LoVo (cell line): ENCODE measurements at places on chromosomes 5 and 9.

- DNase-seq, result peak; percentile 72
Measured at GRCh38 chr5:157761690-157762621, 18.4 kb downstream of the LSM11 start.

GRCh38 chr9:123488722-123489321 is 132.8 kb downstream of the CRB2 start:
- DNase-seq, result no peak

GRCh38 chr5:91190314-91190690 is 192.8 kb downstream of the ARRDC3 start:
- no peak for DNase-seq

DNA sequence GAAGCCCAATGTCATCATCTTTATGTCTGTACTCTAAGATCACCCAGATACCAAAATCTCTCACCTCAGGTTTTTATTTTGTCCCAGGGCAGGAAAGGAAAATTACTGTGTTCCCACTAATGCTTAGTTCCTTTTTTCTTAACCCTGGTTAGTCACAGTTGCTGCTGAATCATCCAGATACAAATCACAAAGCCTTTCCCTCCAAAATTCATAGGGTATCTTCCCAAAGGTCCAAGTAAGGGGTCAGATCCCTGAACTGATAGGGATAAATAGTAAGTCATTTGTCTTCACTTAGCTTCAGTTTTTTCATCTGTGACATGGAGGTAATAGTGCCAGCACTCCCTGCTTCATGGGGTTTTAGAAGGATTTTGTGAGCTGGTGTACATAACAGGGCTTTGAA is 2.2 kb downstream of the PLCXD3 start:
- no peak for DNase-seq

DNA sequence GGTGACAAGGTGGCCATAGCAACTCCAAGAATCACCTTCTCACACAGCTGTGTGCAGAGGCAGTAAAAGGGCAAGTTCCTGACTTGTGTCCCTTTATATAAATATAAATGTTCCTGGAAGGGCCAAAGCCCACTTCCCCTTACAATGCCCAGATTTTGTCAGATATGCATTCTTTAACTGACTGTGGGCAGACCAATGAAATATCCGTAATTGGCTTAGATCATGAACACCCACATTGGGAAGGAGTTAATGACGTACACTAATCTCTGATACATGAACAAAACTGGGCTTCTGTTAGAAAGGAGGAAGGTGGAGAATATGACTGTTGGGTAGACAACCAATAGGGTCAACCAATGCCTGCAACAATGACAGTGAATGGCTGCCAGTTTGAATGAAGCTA is 397.2 kb upstream of the CLINT1 start:
- DNase-seq, result no peak

- DNase-seq, result no peak
Measured at GRCh38 chr9:137052998-137053943, 590 bp downstream of the ENTPD2 start.

- peak; percentile 12 for DNase-seq
Measured at GRCh38 chr9:82532504-82533180, 530.3 kb downstream of the RASEF start.

- no peak for DNase-seq
Measured at GRCh38 chr9:36603006-36603405, 30.3 kb downstream of the MELK start.

DNA sequence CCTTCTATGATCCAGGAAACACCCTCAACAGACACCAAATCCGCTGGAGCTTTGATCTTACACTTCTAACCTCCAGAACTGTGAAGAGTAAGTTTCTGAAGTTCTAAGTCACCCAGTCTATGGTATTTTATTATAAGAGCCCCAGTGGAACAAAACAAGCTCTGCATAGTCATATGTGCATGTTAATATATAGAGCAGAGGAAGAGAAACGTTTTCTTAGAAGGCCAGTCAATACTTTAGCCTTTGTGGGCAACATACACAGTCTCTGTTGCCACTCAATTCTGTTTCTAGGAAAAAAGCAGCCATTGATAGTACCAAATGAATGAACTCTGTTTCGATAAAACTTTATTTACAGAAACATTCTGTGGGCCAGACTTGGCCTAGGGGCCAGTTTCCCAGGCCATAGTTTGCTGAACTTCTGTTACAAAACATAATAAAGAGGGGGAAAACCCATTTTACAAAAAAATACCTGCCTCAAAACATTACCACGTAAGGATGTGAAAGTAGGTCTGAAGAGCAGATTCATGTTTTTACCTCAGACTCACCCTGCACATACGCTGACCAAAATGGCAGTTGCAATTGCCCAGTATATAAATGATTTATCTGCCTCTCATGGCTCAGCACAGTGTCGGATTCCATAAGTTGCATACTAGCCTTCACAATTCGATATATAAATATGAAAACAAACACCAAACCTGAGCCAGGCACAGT is 350.5 kb downstream of the SLIT3 start:
- no peak for DNase-seq

GRCh38 chr9:133873461-133873891 is 118.6 kb downstream of the VAV2 start:
- no peak for DNase-seq

GRCh38 chr9:18798508-18799290 is 234.3 kb downstream of the SAXO1 start:
- DNase-seq, result no peak

- no peak for DNase-seq
Measured at GRCh38 chr5:55634209-55634805, 77.8 kb downstream of the SLC38A9 start.

GRCh38 chr5:115184770-115185169 is 15.1 kb upstream of the TRIM36 start:
- DNase-seq, result no peak

DNA sequence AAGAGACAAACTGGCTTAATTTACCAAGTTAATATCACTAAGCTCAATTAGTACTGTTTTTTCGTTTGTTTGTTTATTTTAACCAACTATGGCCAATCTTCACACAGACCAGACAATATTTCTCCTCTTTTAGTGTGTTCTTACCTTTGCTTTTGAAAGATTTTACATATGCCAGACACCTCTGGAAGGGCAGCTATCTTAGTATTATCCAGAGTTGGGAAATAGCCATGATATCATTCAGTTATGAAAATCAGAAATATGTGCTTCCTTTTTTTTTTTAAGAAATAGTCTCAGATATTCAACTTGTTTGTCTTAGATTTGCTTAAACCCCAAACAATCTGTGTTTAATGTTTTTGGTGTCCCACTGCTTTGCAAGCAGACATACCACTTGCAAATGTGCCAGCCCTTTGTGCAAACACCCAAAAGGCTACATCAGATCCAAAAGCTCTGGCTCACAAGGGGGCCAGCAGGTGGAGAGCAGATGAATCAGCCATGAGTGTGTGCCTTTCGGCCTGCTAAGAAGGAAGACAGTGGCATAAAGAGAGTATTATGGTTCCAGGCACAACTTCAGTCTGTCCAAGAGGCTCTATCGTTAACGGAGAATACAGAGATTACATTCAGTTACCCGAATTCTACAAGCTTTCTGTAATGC is 147.6 kb downstream of the EFNA5 start:
- no peak for DNase-seq

- DNase-seq, result peak; percentile 64
Measured at GRCh38 chr5:35182910-35183535, 47.3 kb downstream of the PRLR start.

DNA sequence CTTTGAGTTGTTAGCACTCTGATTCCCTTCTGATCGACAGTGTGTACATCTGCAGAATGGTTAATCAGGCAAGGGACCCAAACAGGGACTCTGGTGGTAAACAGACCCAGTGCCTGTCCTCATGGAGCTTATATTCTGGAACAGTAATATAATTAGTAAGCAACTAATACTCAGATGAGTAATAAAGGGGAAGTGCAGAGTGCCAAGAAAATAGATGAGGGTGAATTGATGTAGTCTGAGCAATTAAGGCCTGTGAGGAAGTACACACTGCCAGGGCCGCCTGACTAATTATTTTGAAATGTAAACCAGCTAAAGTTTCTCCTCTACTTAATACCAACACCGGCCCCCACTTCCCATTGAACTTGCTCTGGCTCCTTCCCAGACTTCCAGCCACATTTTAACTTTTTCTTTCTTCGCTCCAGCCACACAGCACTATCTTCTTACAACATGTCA is 4.2 kb downstream of the DHX29 start:
- DNase-seq, result no peak

- DNase-seq, result no peak
Measured at GRCh38 chr5:112669328-112669963, 68.2 kb upstream of the APC start.

- no peak for DNase-seq
Measured at GRCh38 chr9:73743826-73744225, 592.2 kb downstream of the ANXA1 start.

DNA sequence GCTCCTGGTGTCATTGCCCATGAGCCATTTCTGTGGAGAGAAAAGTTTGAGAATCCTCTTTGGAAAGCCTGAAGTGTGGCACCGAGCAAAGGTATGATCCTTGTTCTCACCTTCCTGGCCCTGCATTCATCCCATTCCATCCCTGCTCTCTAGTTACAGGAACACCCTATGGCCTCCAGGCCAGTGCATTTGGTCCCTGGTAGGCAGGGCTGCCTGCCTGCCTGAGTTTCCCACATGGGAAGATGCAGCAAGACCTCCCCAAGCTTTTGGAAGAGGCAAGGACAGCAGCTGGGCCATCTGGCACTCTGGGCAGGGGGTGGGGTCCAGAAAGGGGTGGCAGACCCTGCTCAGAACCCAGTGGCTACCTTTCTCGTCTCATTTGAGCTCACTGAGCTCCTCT is 24.5 kb downstream of the IGIP start:
- no peak for DNase-seq

DNA sequence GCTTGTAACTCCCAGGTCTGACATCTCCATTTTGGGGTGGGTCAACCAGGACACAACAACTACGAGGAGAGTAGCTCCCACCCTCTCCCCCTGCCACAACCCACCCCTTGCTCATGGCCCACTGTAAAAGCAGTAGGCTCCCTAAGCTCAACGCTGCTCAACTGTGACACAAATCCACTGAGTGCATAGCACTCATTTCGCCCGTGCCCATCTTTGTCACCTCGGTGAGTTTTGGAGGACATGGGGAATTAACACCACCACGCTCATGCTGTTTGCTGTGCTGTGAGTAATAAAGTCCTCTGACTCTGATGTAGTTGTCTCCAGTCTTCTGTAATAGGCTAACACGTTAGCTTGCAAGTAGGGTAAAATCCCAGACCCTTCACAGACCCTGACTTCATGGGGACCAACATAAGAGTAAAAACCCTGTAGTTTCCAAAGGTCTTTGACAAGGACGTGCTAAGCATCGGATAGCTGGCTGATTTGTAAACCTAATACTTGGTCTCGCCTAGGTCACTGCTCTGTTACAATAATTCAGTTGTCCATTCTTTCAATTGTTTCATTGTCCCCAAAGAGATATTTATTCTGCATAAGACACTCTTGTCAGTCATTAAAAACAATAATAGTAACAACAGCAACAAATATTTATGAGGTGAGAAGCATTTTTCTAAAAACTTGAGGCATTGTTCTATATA is 7.7 kb downstream of the PLGRKT start:
- DNase-seq, result no peak

DNA sequence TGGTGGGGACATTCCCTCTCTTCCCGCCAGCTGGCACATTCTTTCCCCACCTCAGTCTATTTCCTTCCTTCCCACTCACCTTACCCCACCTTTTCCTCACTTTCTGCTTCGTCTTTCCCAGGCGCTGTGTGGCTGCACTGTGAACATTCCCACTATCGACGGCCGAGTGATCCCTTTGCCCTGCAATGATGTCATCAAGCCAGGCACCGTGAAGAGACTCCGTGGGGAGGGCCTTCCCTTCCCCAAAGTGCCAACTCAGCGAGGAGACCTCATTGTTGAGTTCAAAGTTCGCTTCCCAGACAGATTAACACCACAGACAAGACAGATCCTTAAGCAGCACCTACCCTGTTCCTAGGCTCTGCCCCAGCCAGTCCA is 7.3 kb downstream of the DNAJB5 start:
- no peak for DNase-seq

DNA sequence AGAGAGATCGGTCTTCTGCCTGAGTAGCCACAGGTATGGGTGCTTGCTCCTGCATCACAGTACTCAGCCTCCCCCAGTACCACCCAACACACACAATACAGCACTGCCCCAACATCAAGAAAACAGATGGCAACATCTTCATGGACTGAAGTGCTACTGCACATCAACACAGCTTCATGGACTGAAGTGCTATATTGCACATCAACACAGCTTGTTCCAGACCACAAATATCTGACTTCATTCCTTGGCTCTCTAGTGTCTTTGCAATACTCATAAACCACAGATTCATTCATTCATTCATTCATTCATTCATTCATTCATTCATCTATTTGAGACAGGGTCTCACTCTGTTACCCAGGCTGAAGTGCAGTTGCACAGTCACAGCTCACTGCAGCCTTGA is 31.1 kb upstream of the PCA3 start:
- no peak for DNase-seq

DNA sequence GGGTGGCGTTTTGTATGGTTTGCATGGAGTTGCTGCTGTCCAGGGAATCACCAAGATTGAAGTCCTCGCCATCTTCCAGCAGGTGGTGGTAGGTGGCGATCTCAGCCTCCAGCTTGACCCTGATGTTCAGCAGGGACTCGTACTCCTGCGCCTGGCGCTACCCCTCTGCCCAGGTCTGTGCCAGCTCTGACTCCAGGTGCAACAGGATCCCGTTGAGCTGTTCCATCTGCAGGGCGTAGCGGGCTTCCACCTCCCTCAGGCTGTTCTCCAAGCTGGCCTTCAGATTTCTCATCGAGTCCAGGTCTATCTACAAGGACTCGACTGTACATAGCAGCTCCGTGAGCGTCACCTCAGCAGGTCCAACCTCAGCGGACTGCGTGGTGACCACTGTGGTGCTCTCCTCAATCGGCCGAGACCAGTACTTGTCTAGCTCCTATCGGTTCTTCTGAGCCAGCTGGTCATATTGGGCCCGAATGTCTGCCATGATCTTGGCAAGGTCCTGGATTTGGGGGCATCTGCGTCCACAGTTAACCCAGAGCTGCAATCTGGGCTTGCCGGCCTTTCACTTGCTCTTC is 1584.8 kb upstream of the ACO1 start:
- no peak for DNase-seq

GRCh38 chr9:127489471-127490115 is 38.3 kb downstream of the LRSAM1 start:
- no peak for DNase-seq

- no peak for DNase-seq
Measured at GRCh38 chr5:58241389-58241788, 218.5 kb downstream of the PLK2 start.

GRCh38 chr9:135273008-135273407 is 185.5 kb downstream of the OLFM1 start:
- no peak for DNase-seq

DNA sequence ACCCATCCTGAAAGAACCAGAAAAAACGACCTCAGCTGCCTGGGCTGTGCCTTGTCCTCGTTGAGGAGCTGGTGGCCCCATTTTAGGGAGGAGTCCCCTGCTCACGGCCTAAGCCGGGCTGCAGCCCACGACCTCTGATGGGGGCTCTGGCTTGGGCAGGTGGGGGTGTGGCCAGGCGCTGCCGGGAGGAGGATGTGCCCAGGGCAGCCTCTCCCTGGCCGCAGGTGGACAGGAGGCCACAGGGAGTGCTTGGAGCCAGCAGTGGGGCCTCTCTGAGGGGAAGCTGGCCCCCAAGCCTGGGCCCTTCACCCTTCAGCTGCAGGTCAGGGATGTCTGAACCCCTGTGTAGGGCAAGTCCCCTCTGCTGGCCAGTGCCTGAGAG is 2.5 kb downstream of the DIPK1B start:
- no peak for DNase-seq

GRCh38 chr5:149646564-149646963 is 65.3 kb downstream of the ARHGEF37 start:
- DNase-seq, result no peak
